Activated T-helper 1 cell treated with anti-CD3 and anti-CD28 coated beads, Interleukin-12 subunit alpha, Interleukin-12 subunit beta, Interleukin-2, Interleukin-4 antibody, amounts not matched to agents 30 ng/mL and 10 ng/mL and 1 ng/mL, durations not matched to agents 14 hours and 24 hours and 36 hours (primary cell): ENCODE measurements at places on chromosomes 1 and 21. TPM values are rescaled to one million over a fixed set of nuclear protein-coding genes. Genes with fewer than 3 reads are reported as not detected.

GRCh38 chr1:243421784-243422183 is 165.9 kb downstream of the SDCCAG8 start:
- DNase-seq: peak; percentile 52

DNA sequence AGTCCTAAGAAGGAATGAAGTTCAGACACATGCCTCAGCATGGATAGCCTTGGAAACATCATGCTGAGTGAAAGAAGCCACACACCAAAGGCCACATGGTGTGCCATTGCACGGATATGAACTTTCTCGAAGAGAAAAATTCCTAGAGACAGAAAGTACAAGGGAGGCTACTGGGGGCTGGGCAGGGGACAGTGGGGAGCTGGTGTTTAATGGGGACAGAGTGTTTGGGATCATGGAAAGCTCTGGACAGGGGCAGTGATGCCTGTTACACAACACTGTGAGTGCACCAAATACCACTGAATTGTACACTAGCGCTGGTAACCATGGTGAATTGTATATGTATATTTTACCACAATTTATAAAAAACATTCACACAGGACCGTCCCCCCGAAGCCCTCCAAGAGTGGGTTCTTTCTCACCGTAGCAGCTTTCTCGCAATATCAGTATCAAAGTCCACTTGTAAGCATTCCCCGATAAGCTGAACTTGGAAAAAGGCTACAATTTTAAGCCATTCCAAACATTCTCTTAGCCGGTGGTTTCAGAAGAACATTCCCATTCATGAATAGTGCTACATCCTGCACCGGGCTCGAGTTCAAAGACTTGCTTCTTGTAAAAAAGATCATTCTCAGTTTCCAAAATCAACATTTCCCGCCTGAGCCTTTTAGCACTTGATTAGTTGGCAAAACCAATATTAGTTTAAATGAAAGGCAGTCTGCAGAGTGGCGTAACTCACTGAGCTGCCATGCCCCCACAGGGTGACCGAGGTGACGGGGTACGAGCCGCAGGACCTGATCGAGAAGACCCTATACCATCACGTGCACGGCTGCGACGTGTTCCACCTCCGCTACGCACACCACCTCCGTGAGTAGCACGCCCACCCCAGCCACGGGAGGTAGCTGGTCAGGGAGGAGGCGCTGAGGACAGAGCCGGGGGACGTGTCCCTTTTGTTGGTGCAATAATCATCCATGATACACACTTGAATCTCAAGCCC is 31.7 kb downstream of the SIM2 start:
- DNase-seq: no peak

- no peak for DNase-seq
Observed at GRCh38 chr21:29194342-29194741, 63.9 kb downstream of the MAP3K7CL start.

DNA sequence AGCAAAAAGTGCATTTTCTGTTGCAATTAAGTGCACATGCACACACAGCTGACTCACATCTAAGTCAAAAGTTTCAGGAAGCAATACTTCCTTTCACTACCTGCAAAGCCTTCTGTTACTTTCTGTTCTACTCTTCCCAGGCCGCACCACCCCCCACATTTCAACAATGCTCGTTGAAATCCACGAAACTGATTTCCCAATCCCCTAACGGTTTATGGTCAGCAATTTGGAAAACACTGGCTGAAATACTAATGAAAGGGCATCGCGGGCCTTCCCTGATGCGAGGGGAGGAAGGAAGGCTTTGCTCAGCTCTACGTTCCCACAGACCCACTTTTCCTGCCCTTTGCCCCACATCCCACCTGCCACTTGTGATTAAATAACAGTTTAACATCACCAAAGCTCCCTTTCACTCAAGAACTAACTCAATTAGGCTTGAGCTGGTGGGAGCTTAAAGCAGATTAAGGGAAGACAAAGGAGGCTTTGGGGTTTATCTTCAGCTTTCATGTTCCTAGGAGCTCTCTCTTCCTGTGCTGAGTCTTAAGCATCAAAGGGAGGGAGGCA is 243.2 kb upstream of the RAB4A start:
- DNase-seq: peak; percentile 11

GRCh38 chr21:38768471-38769063 is 37.2 kb upstream of the ETS2 start:
- DNase-seq: peak; percentile 24

- DNase-seq: no peak
Observed at GRCh38 chr1:160963521-160963920, 8.9 kb upstream of the ITLN2 start.

- DNase-seq: no peak
Observed at GRCh38 chr1:185578293-185578692, 155.9 kb upstream of the HMCN1 start.

DNA sequence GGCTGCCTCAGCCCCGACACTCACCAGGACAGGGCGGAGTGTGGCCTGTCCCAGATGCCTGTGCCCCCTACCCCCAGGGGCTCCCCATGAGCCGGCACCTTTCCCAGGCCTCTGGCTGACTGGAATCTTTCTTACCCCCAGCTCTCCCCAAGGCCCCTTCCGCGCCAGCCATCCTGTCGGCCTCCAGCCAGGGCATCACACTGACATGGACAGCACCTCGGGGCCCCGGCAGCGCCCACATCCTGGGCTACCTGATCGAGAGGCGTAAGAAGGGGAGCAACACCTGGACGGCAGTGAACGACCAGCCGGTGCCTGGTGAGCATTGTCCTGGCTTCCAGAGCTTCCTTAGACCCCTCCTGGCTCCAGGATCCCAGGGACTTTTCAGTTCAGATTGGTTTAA is 26.5 kb downstream of the IGFN1 start:
- no peak for DNase-seq

- DNase-seq: no peak
Observed at GRCh38 chr1:229536982-229537381, 21.5 kb downstream of the ABCB10 start.

- no peak for DNase-seq
Observed at GRCh38 chr1:173867141-173867752, 542 bp downstream of the GAS5 start.

DNA sequence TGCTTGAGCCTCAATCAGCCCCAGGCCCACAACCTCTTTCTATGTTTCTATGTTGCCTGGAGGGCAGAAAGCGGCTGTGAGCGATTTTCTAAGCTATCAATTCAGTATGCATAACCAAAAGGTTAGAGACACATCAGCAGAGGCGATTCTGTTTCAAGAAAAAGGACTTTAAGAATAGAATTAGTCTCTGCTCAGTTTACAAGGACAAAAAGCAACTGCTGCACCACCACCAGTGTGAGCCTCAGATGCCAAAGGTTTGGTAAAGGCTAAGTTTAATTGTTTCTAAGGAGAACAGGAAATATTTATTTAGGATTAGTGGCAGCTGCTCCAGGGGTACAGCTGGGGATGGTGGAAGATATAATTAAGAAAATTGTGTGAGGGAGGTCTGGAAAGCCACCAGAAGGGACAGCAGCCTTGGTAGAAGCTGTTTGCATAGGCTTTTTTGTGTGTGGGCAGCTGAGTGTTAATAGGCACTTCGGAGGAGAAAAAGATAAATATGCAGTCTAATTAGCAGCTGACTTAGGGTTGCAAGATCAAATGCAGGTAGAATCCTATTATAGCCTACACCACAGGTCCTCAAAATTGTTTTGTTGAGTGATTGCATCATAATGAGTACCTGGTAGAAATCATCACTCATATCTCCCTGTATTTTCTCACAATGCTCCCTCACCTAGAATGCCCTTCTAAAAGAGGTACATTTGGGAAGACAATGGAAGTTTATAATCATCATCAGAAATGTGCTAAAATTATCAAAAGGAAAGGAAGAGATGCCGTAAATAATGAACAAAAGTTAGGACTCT is 35.8 kb downstream of the ZC3H11B start:
- no peak for DNase-seq

DNA sequence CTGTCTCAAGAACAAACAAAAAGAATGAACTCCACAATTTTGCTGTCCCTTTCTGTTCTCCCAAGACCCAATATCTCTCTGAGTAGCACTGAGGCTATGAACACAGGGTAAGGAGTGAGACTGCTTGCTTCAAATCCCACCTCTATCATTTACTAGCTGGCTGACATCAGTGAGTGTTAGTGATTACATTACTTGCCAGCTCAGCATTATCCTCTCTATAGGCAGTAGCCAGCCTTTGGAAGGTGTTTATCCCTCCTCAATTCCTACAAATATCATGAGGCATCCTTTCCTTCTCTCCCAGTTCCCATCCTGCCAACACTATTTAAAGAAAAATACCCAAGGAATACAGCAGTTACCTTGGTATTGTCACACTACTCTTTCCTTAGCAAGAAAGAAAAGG is 3.0 kb downstream of the PIK3C2B start:
- DNase-seq: no peak

DNA sequence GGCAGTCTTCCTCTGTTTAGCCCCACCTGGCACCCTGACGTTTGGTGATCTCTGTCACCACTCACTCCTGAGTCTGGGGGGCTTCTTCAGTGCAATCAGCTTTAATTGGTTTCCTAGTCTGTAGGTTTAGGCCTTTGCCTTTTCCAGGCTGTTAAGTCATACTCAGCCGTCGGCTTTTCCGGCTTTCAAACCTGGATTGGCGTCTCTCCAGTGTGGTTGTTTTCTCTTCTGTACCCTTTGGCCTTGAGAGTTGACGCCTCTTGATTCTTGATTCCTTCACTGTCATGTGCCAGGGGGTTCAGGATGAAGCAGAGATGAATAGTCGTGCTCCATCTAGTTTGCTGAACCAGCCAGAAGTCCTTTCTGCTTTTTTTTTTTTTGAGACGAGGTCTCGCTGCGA is 24.9 kb downstream of the NCMAP start:
- no peak for DNase-seq

SLC2A5 gene
- 0.05 TPM in 1 of 2 replicates, not detected in the other for total RNA-seq

PTPN22 gene
- total RNA-seq: 66.2 and 66.7 TPM in 2 replicates

C1QC gene
- total RNA-seq: not detected in 2 replicates

NEXN gene
- total RNA-seq: 0.24 and 0.31 TPM in 2 replicates

LCE1D gene
- not detected in 2 replicates for total RNA-seq

INSRR gene
- 0.65 and 0.78 TPM in 2 replicates for total RNA-seq

S100A7 gene
- total RNA-seq: not detected in 2 replicates
